ENCODE measurements at places on chromosomes 16 and 17. TPM values are rescaled to one million over a fixed set of nuclear protein-coding genes. Genes with fewer than 3 reads are reported as not detected.

- H3K27me3 ChIP-seq: no peaks in the 10 kb centered on the region
- H3K4me1 ChIP-seq: no peaks in the 10 kb centered on the region
- no peak overlapping the region for H3K27ac ChIP-seq
- DNase-seq: no peak
- H3K4me3 ChIP-seq: no peak overlapping the region
Observed at GRCh38 chr17:6699997-6700947, 12.9 kb downstream of the SLC13A5 start.

CIBAR2 gene
- total RNA-seq: not detected

- no peak overlapping the region for H3K27ac ChIP-seq
- H3K27me3 ChIP-seq: no peaks in the 10 kb centered on the region
- no peak for DNase-seq
- no peaks in the 10 kb centered on the region for H3K4me1 ChIP-seq
Observed at GRCh38 chr16:49457196-49457595, 83.6 kb downstream of the C16orf78 start.

TERB1 gene
- not detected for total RNA-seq

DNA sequence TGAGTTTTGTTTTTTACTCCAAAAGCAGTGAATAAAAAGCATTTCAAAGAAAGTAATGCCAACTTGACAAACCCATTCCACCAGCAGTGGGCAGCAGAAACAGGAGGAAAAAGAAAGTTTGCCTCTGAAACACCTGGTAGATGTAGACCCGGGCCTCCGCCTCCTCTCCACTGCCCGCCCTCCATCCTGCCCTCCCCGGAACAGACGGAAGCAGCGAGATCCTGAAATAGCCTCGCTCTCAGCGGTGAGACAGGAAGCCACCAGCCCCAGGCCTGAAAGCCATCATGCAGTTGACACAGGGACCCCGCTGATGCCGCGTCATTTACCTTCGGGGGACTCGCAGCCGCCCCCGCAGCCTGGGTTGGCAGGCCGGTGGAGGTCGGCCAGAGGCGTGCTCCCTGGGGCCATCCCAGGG, 67.8 kb downstream of the C16orf78 start:
- H3K27me3 ChIP-seq: no peaks in the 10 kb centered on the region
- DNase-seq: peak; percentile 78
- peaks cover 18% of the 10 kb centered on the region for H3K4me1 ChIP-seq
- no peaks in the 10 kb centered on the region for H3K36me3 ChIP-seq
- H3K4me3 ChIP-seq: peak overlapping the region; percentile 29
- no peak overlapping the region for H3K27ac ChIP-seq

- H3K4me1 ChIP-seq: no peaks in the 10 kb centered on the region
- H3K27ac ChIP-seq: no peak overlapping the region
- no peaks in the 10 kb centered on the region for H3K36me3 ChIP-seq
- DNase-seq: no peak
Observed at GRCh38 chr17:76635659-76636360, 7.7 kb downstream of the ST6GALNAC1 start.
